Activated naive CD4-positive, alpha-beta T cell treated with anti-CD3 and anti-CD28 coated beads, Interleukin-2, amount 50 U/mL, for 72 hours (primary cell): ENCODE measurements at places on chromosomes 12 and 14. TPM values are rescaled to one million over a fixed set of nuclear protein-coding genes. Genes with fewer than 3 reads are reported as not detected.
A peak's percentile ranks its signal among the peaks of the same experiment; 100 is the strongest.

- DNase-seq: no peak
These were observed 15.7 kb downstream of the MDM2 start for GRCh38 chr12:68823696-68824095.

DNA sequence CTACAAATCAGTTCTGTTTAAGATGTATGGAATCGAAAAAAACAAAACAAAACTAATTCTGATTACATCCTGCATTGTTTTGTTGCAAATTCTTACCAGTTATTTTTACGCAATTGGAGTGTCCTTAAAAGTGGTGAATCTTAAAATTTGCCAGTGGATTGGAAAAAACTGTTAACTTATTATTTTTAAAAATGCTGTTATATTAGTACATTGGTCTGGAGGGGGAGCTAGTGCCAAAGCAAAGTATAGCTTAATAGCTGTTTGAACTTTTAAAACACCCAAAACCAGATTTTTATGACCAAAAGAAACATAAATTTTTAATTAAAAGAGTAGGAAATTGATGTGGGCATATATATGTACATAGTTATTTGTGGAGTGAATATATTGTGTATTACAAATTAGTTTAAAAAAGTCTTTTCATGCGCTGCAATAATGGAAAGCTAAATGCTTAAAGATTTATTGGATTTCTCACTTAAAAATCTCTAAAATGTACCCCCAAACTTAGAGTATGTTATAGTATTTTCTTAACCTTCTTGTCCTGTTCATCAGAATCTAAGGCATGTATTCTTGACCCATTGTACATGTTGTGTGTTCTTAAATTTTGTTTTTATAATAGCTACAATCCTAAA, 2.5 kb downstream of the FUT8 start:
- no peak for DNase-seq

Gene KRT74
- not detected for total RNA-seq

DNA sequence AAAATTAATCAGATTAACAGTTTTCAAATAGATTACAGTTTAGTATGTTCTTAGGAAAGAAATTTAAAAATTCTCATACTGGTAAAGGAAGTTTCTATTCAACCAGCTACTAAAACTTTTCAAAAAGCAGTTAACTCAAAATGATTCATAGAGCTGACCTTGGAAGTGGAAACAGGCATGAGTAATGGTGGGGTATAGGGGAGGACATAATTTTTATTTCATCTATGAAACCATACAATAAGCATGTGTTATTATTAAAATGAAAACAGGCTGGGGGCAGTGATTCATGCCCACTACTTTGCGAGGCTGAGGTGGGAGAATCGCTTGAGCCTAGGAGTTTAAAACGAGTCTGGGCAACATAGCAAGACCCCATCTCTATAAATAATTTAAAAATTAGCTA, 73.0 kb downstream of the DNAI7 start:
- DNase-seq: no peak

Gene ZC3H10
- total RNA-seq: 15.0 TPM

- peak; percentile 28 for DNase-seq
These were observed 700 bp downstream of the PRKAG1 start for GRCh38 chr12:49017891-49018260.

Gene NTS
- total RNA-seq: not detected

GRCh38 chr12:26769611-26770010, 63.4 kb downstream of the ITPR2 start:
- no peak for DNase-seq
